Thymus (tissue), 14 donors: ENCODE measurements at places on chromosomes 6 and 20. TPM values are rescaled to one million over a fixed set of nuclear protein-coding genes. Genes with fewer than 3 reads are reported as not detected.

DNA sequence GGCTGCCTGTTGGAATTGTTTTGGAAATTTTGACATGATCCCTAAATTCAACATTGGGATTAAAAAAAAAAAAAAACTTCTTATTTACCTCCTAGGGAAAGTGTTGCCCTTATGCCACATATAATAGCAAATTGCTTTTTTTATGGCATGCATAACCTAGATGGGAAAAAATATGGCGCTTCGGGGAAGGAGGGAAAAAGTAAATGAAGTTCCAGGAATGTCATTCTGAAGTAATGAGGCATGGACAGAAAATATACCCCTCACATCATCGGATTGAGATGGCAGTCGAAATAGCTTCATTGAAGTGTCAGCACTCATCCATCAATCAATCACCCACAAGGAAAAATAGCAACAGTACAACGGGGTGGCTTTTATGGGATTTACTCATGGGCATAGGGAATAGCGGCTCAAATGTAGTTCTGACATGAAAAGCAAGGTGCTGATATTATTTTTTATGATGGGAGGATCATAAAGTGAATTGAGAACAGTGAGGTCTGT is 104.8 kb downstream of the ZNF217 start:
- H3K36me3 ChIP-seq: no peaks in the 10 kb centered on the region
- no peaks in the 10 kb centered on the region for H3K4me1 ChIP-seq
- H3K27me3 ChIP-seq: no peaks in the 10 kb centered on the region
- H3K4me3 ChIP-seq: no peak overlapping the region
- no peak for DNase-seq

DNA sequence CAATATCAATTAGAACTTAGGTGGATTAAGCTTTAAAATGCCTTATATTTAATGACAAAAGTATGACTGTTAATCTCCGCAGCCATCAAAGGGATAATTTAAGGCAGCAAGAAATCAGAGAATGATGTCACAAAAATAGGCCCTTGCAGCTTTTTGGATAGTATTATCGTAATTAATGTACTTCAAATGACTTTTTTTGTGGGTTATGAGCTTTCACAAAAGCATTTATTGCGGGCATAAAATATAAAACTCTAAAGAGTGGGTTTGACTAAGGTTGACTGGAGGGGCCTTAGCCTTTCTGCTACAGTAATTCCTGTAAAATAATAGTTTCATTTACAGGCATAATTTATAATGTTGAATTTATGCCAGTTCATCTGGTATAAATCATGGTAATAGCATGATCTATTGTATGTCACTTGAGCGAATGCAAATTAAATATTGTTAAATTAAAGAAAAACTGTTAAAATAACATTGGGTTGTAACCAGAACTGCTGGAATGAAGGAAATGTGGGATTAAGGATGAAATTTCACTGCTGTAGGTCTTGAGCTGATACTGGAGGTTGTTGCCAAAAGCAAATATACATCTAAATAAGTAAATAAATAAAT is 78.5 kb upstream of the ZFP64 start:
- H3K36me3 ChIP-seq: no peaks in the 10 kb centered on the region
- H3K27me3 ChIP-seq: no peaks in the 10 kb centered on the region
- no peaks in the 10 kb centered on the region for H3K4me1 ChIP-seq
- no peak overlapping the region for H3K4me3 ChIP-seq

GRCh38 chr6:50816947-50817645 is 1.6 kb upstream of the TFAP2B start:
- H3K27me3 ChIP-seq: peaks cover 62% of the 10 kb centered on the region
- no peak overlapping the region for H3K4me3 ChIP-seq
- no peaks in the 10 kb centered on the region for H3K36me3 ChIP-seq
- H3K4me1 ChIP-seq: no peaks in the 10 kb centered on the region
- H3K27ac ChIP-seq: no peak overlapping the region
- no peak for DNase-seq

DNA sequence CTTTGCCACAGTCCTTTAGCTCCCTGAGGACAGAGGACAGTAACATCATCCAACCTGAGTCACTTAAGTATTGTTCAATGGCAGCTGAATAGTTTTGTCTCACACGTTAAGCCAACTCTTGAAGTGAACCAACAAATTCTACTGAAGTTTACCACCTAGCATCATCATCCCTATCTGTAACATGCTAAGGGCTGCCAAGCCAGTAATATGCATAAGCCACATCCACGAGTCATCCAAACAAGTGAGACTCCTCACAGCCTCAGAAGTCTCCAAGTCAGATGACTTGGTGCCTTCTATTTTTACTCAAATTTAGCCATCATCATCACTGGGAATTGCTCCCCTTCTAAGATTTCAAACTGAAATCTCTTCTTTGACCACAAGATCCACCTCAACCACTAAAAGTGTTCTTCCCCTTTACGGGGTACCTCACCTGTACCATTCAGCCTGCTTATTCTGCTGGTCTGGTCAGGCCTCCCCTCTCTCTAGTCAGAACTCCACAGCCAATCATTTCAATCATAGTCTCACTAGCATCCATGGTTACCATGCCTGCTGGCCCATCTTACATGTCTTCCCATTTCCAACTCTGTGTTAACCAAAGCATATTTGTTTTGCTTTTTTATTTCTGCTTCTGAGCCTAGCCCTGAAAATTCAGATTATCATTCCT is 73.7 kb downstream of the DTNBP1 start:
- DNase-seq: no peak
- peaks cover 2% of the 10 kb centered on the region for H3K4me1 ChIP-seq
- H3K27me3 ChIP-seq: no peaks in the 10 kb centered on the region
- no peak overlapping the region for H3K4me3 ChIP-seq

DNA sequence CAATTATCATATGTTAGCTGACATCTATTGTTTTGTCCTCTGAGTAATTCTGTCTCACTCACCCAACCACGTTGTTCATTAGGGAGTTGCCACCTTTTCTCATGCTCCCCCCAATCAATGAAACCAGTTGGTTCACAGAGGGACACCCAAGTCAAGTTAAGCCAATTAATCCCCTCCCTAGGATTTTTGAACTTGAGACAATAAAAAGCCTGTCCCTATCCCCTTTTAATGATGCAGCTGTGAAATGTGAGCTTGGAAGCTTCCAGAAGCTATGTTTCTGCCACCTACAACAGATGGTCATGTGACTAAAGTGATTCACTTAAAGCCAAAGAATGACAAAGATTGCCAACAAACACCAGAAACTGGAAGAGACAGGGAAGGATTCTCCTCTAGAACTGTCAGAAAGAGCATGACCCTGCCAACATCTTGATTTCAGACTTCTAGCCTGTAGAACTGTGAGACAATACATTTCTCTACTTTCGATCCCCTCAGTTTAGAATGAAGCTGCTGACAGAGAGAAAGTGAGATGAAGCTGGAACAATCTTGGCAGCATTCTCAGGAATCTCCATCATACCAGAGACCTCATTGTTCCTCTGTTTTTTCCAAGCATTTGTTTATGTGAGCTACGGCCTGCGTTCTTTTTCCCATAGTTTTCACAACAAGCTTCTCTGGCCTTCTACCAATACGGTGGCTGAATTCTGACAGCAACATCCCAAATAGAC is 57.8 kb upstream of the TPD52L1 start:
- no peak overlapping the region for H3K4me3 ChIP-seq
- H3K27me3 ChIP-seq: peaks cover 8% of the 10 kb centered on the region
- peak overlapping the region; percentile 18 for H3K27ac ChIP-seq
- no peaks in the 10 kb centered on the region for H3K4me1 ChIP-seq

DNA sequence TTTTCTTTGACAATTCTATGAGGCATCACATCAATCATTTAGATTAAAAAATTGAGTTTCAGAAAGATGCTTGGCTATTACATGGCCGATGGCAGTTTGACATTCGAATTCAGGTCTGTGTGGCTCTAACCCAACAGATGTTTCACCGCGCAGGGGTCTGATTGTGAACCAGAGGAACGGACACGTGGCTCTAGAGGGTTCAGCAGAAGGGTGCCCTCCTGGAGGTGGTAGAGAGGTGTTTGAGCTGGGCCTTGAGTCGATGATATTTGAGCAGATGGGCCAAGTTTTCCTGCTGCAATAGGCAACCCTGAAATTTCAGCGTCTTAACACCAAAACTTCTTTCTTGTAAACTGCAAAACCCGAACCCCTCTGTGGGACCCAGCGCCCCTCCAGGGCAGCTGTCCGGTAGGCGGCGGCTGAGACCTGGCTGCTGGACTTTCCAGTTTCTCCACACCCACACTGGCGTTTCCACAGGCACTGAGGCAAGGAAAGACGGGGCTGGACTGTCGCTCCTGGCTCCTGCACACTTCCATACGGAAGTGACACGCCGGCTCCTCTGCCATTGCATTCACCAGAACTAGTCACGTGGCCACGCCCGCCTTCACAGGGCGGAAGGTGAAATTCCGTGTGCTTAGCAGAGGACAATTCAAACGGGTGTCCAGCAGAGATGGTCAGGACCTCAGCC is 11.3 kb upstream of the AFDN start:
- peaks cover 2% of the 10 kb centered on the region for H3K27me3 ChIP-seq
- H3K4me3 ChIP-seq: no peak overlapping the region
- no peak for DNase-seq
- no peaks in the 10 kb centered on the region for H3K36me3 ChIP-seq
- H3K4me1 ChIP-seq: no peaks in the 10 kb centered on the region

DNA sequence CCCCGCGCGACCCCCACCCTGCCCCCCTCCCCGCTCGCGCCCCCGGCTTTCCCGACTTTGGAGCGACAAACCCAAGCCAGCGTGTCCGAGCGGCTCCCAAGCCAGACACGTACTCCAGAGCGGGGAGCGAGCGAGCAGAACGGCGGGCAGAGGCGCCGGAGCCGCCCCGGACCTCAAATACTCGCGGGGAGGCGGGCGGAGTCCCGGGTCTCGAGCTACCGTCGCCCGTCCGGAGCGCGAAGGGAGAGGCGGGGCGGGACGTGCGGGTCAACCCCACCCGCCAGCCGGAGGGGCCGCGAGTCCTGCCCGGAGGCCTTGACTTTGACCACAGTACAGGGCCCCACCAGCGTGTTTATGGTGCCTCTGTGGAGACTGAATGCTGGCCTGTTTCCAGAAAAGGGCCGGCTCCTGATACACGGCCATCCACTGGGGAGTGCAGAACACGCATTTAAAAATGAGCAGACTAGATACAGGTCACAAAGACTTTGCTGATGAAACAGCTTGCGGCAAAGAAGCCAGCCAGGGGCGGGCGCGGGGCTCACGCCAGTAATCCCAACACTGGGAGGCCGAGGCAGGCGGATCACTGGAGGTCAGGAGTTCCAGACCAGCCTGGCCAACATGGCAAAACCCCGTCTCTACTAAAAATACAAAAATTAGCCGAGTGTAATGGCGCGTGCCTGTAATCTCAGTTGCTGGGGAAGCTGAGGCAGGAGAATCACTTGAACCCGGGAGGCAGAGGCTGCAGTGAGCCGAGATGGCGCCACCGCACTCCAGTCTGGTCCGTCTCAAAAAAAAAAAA is at the start of gene SERPINB6:
Gene SERPINB6 (minus strand): TSS at position 148 of the 799 bp plus-strand sequence. CDS start 12,235 bp downstream, outside the sequence.
- H3K4me3 ChIP-seq: peak within 1 kb of the TSS; percentile 62
- no peak for DNase-seq
- H3K36me3 ChIP-seq: no peaks in the 10 kb centered on the region
- peak within 1 kb of the TSS; percentile 74 for H3K27ac ChIP-seq
- peaks cover 9% of the 10 kb centered on the region for H3K4me1 ChIP-seq

DNA sequence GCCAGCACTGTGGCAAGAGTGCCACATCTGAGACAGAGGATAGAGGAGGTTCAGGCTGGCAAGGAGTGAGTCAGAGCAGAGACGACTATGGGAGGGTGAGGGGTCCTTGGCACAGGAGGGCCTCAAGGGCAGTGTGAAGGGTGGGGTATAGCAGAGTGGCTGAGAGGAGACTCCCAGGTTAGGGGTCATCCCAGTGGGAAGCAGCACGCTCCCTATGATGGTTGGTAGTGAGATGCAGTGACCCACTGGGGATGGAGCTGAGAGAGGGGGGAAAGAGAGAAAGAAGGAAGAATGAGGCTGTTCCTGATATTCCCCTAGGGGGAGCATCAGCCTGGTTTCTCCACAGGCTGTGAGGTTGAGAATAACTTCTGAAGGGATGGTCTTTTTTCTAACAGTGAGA is 97.3 kb downstream of the INSM1 start:
- DNase-seq: no peak
- H3K4me1 ChIP-seq: peaks cover 19% of the 10 kb centered on the region
- no peak overlapping the region for H3K4me3 ChIP-seq
- no peaks in the 10 kb centered on the region for H3K27me3 ChIP-seq

Gene SLC32A1
- not detected for total RNA-seq

- DNase-seq: no peak
- no peak overlapping the region for H3K27ac ChIP-seq
- no peak overlapping the region for H3K4me3 ChIP-seq
- H3K27me3 ChIP-seq: no peaks in the 10 kb centered on the region
- H3K4me1 ChIP-seq: no peaks in the 10 kb centered on the region
Measured at GRCh38 chr6:162999575-163000285, 272.0 kb downstream of the PACRG start.

GRCh38 chr20:45419188-45420091 is 3.5 kb downstream of the PIGT start:
- no peaks in the 10 kb centered on the region for H3K27me3 ChIP-seq
- no peak overlapping the region for H3K27ac ChIP-seq
- H3K4me1 ChIP-seq: peaks cover 10% of the 10 kb centered on the region
- peaks cover 42% of the 10 kb centered on the region for H3K36me3 ChIP-seq
- H3K4me3 ChIP-seq: no peak overlapping the region

Gene MAP1LC3A
- total RNA-seq: 6.8 TPM

GRCh38 chr6:163346497-163346961 is 68.0 kb upstream of the QKI start:
- H3K27ac ChIP-seq: no peak overlapping the region
- no peaks in the 10 kb centered on the region for H3K4me1 ChIP-seq
- H3K27me3 ChIP-seq: no peaks in the 10 kb centered on the region
- H3K36me3 ChIP-seq: no peaks in the 10 kb centered on the region
- DNase-seq: no peak
- no peak overlapping the region for H3K4me3 ChIP-seq

DNA sequence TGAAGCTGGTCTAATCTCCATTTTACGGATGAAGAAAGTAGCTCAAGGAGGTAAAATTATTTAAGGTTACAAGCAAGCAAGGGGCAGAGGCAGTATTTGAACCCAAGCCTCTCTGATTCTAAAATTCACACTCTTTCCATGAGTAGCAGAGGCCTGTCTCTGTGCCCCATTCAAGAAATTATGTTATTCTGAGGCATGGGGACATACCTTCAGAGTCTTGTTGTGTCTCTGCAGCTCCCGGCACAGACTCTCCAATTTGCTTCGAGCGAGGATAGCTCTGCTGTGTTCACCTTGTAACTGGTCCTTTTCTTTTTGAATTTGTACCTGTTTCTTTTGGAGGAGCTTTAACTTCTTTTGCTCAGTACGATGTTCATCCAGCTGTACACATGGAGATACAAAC is 21.5 kb downstream of the TXLNB start:
- DNase-seq: no peak
- no peaks in the 10 kb centered on the region for H3K27me3 ChIP-seq
- no peak overlapping the region for H3K4me3 ChIP-seq
- no peaks in the 10 kb centered on the region for H3K36me3 ChIP-seq
- no peak overlapping the region for H3K27ac ChIP-seq

Gene RIN2
- 5.2 TPM for total RNA-seq

Gene TSPO2
- 0.38 TPM for total RNA-seq
